Astrocyte (in vitro differentiated cells and primary cell): ENCODE measurements at places on chromosomes 5 and 9. TPM values are rescaled to one million over a fixed set of nuclear protein-coding genes. Genes with fewer than 3 reads are reported as not detected.

THG1L gene
- total RNA-seq, result 9.4 and 9.7 TPM in 2 replicates

DNA sequence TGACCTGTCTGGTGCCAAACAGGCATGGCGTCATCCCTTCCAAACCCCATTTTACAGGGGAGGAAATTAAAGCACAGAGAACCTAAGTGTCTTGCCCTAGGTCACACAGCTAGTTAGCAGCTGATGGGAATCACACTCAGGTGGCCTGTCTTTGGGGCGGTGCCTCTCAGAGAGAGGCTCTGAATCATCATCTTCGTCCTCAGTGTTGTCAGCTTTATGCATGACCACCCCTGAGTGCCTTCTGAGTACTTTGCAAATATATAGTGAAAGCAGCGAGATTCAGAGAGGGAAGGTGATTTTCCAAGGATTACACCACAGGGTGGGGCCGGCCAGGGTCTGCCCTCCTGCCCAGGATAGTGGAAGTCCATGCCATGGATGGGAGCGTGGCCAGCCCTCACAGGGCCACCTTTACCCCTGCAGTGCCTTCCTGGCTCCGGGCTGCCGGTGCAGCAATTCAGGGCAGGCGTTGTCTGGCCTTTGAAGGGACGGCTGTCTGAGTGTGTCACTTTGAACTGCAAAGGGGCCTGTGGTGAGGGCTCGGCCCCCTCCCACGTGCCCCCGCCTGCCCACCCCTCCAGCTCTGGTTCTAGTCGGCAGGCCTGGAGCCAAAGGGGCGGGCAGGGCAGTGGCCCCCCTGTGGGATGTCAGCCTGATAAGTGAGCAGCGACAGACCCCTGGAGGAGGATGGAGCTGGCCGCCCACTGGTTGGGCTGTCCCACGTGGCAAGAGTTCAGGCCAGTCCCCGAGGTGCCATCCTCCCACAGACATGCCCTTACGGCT lies 16.9 kb downstream of the LMX1B start:
- H3K4me1 ChIP-seq, result no peaks in the 10 kb centered on the region
- no peak overlapping the region for H3K27ac ChIP-seq
- no peaks in the 10 kb centered on the region for H3K36me3 ChIP-seq
- no peak for DNase-seq

RANBP17 gene
- total RNA-seq, result 15.9 and 16.2 TPM in 2 replicates

DNA sequence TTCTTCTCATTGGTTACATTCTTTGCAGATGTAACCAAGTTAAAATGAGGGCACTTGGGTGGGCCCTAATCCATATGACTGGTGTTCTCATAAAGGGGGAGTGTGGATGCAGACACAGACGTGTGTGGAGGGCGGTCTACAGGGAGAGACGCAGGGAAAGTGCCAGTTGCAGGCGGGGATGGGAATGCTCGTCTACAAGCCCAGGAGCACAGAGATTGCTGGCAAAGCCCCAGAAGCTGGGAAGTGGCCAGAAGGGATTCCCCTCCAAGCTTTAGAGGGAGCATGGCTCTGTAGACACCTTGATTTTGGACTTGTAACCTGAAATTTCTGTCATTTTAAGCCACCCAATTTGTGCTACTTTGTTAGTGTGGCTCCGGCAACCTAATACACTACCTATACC lies 96.8 kb upstream of the CTSL start:
- no peaks in the 10 kb centered on the region for H3K36me3 ChIP-seq
- no peaks in the 10 kb centered on the region for H3K4me1 ChIP-seq
- H3K4me3 ChIP-seq, result no peak overlapping the region
- H3K27me3 ChIP-seq, result no peaks in the 10 kb centered on the region
- DNase-seq, result no peak

GRCh38 chr5:159316519-159317383 lies 13.5 kb downstream of the IL12B start:
- no peaks in the 10 kb centered on the region for H3K27me3 ChIP-seq
- no peak overlapping the region for H3K27ac ChIP-seq
- H3K4me3 ChIP-seq, result no peak overlapping the region
- H3K4me1 ChIP-seq, result no peaks in the 10 kb centered on the region
- no peaks in the 10 kb centered on the region for H3K36me3 ChIP-seq

DND1 gene
- total RNA-seq, result 1.4 and 1.7 TPM in 2 replicates

DNA sequence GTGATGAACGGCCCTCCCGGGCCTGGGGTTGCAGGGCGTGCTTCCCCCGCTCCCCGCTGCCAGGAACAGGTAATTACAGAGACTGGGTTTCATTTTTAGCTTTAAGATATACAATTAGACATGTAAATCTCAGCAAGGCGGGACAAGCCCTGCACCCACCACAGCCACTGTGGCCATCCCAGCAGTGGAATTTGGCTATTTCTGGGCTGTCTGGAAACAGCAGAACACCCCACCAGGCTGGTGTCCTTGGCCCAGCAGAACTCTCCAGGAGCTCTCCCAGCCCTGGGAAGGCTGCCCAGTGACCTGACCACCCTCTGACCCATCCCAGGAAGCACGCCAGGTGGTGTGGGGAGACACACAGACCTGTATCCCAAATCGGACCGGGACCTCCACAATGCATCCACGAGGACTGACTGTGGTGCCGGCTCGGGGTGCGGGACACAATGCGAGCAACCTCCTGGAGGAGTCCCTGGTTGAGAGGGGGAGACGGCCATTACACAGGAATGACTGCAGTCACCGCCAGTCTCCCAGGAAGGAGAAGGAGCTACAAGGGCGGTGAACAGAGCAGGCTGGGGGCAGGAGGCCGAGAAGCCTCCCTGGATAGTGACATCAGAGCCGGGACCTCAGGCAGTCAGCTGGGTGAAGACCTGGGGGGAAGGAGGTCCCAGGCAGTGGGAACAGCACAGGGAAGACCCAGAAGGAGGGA lies 17.3 kb downstream of the EEIG1 start:
- DNase-seq, result no peak
- H3K27me3 ChIP-seq, result no peaks in the 10 kb centered on the region
- H3K4me1 ChIP-seq, result peaks cover 31% of the 10 kb centered on the region
- H3K4me3 ChIP-seq, result no peak overlapping the region
- H3K27ac ChIP-seq, result no peak overlapping the region

- no peaks in the 10 kb centered on the region for H3K36me3 ChIP-seq
- no peak for DNase-seq
- no peak overlapping the region for H3K27ac ChIP-seq
- no peaks in the 10 kb centered on the region for H3K27me3 ChIP-seq
- peaks cover 6% of the 10 kb centered on the region for H3K4me1 ChIP-seq
- no peak overlapping the region for H3K4me3 ChIP-seq
Measured at GRCh38 chr5:126801992-126802294, 25.0 kb downstream of the LMNB1 start.

- DNase-seq, result no peak
- no peak overlapping the region for H3K4me3 ChIP-seq
- H3K36me3 ChIP-seq, result no peaks in the 10 kb centered on the region
- H3K4me1 ChIP-seq, result no peaks in the 10 kb centered on the region
Measured at GRCh38 chr5:40962207-40962955, 53.1 kb downstream of the C7 start.

OCLN gene
- 12.1 and 15.3 TPM in 2 replicates for total RNA-seq

DNA sequence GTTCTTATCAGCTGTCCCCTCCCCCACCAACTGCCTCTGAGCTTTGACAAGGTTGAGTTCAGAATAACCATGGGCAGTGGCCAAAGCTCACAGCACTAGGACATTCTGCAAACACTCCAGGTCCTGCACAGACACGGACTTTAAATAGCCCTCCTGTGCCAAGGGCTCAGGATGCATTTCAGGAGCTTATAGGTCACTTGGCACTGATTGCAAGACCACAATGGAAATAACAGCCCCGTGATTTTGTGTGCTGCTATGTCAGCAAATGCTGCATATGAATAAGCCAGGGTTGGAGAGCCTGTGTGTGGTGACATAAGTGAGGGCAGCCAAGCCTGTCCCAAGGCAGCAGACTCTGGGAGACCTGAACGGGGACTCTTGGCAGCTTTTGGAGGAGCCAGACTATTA lies 150.7 kb downstream of the DMRT2 start:
- no peaks in the 10 kb centered on the region for H3K36me3 ChIP-seq
- no peaks in the 10 kb centered on the region for H3K4me1 ChIP-seq
- H3K27ac ChIP-seq, result no peak overlapping the region
- no peaks in the 10 kb centered on the region for H3K27me3 ChIP-seq
- no peak overlapping the region for H3K4me3 ChIP-seq
- no peak for DNase-seq

OR5C1 gene
- total RNA-seq, result not detected in 2 replicates

ENHO gene
- 0.55 and 1.1 TPM in 2 replicates for total RNA-seq

NIM1K gene
- 0.54 and 1.5 TPM in 2 replicates for total RNA-seq

DNA sequence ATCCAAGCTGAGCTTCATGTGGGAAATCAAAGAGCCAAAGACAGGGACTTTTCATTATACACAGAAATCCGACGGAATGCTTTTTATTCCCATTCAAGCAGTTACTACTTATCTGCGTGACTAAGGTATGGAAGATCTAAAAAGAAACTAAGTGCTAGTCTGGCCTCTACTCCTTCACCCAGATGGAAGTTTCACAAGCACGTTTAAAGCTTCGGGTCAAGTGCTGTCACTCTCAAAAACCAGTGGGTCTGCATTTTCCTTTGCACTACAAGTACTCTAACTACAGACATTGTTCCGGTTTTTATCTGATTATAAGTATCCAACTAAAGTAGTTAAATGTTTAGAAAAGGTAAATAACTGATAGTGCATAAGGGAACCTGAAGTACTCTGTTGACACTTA lies 13.7 kb upstream of the MTAP start:
- no peaks in the 10 kb centered on the region for H3K27me3 ChIP-seq
- no peak overlapping the region for H3K27ac ChIP-seq
- no peak overlapping the region for H3K4me3 ChIP-seq
- H3K4me1 ChIP-seq, result no peaks in the 10 kb centered on the region
- peak; percentile 39 for DNase-seq

DNA sequence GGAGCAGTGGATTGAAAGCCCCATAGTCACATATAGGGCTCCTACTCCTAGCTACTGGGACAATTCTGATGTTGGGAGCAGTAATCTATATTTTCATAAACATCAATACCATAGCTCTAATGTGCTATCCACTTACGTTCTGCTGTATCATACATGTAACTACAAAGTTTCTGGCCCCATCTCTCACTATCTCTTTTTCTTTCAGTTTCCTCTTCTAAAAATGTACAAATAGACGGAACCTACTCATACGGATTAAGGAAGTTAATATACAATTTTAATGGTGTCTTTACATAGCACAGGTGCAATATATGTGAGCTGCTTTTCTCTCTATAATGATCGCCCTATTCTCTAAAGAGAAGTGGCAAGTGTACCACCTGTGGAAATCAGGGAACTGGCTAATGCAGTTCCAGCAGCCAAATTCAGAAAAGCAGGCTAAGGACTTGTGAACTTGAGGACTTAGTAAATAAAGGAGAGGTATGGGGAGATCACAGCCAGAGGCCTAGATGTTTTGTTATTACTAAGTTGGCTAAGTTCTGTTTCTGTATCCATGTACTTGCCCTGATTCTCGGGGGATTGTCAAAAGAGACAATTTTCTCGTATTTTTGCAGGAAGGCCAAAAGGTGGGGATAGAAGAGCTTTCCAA lies 1021.9 kb downstream of the CDH12 start:
- no peaks in the 10 kb centered on the region for H3K4me1 ChIP-seq
- no peaks in the 10 kb centered on the region for H3K27me3 ChIP-seq
- H3K27ac ChIP-seq, result no peak overlapping the region

ZNF454 gene
- not detected in 2 replicates for total RNA-seq

C9orf50 gene
- 0.41 TPM in 1 of 2 replicates, not detected in the other for total RNA-seq

CAAP1 gene
- total RNA-seq, result 16.3 and 16.7 TPM in 2 replicates

CCDC171 gene
- 1.2 and 2.0 TPM in 2 replicates for total RNA-seq

GRCh38 chr5:176798949-176799348 lies 11.4 kb upstream of the UNC5A start:
- H3K27me3 ChIP-seq, result peaks cover 26% of the 10 kb centered on the region
- DNase-seq, result no peak
- no peaks in the 10 kb centered on the region for H3K36me3 ChIP-seq
- H3K4me3 ChIP-seq, result no peak overlapping the region
- no peaks in the 10 kb centered on the region for H3K4me1 ChIP-seq

GRCh38 chr9:112970939-112971338 lies 41.1 kb downstream of the ZNF883 start:
- no peak overlapping the region for H3K27ac ChIP-seq
- DNase-seq, result no peak
- H3K27me3 ChIP-seq, result no peaks in the 10 kb centered on the region
- H3K36me3 ChIP-seq, result no peaks in the 10 kb centered on the region
- H3K4me1 ChIP-seq, result no peaks in the 10 kb centered on the region

DNA sequence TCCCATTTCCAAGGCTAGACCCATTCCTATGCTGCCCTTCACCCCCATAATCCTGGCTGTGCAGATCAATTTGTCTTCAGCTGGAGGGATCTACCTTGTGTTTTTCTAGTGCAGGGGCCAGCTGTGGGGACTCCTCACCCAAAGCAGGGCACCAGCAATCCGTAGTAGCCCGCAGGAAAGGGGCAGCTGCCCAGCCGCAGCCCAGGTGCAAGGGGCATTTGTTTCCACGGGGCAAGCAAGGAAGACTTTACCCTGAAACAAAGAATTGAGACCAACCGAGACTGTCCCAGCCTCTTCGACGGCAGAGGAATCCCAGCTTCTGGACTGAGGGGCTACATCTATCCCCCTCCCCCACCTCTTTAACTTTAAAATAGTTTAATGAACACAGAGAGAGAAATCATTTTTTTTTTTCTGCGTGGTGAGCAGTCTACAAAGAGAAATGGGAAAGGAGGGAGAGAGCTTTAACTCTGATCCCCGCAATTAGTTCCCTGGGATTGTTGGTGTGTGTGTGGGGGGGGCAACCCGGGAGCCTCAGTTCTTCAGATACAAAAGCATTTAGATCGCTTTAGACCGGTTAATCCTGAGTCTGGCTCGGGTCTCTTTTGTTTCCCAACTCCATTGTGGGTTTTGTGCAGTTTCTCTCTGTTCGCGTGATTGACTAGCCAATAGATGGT lies 10.6 kb upstream of the LHX2 start:
- peaks cover 2% of the 10 kb centered on the region for H3K4me1 ChIP-seq
- no peak overlapping the region for H3K4me3 ChIP-seq
- H3K36me3 ChIP-seq, result no peaks in the 10 kb centered on the region
- H3K27ac ChIP-seq, result no peak overlapping the region
- DNase-seq, result no peak

GRCh38 chr5:175464942-175465233 lies 13.5 kb upstream of the SFXN1 start:
- no peak overlapping the region for H3K27ac ChIP-seq
- DNase-seq, result no peak
- H3K4me1 ChIP-seq, result no peaks in the 10 kb centered on the region
- H3K4me3 ChIP-seq, result no peak overlapping the region
- peaks cover 6% of the 10 kb centered on the region for H3K27me3 ChIP-seq

- H3K27ac ChIP-seq, result no peak overlapping the region
- H3K27me3 ChIP-seq, result no peaks in the 10 kb centered on the region
- H3K36me3 ChIP-seq, result peaks cover 38% of the 10 kb centered on the region
- no peak overlapping the region for H3K4me3 ChIP-seq
- no peak for DNase-seq
- no peaks in the 10 kb centered on the region for H3K4me1 ChIP-seq
Measured at GRCh38 chr9:131517761-131518190, 13.3 kb downstream of the UCK1 start.
